Activated CD4-positive, CD25-positive, alpha-beta regulatory T cell treated with anti-CD3 and anti-CD28 coated beads, Interleukin-2, amount 50 U/mL, for 24 hours (primary cell): ENCODE measurements at places on chromosomes 16 and 17.
A peak's percentile ranks its signal among the peaks of the same experiment; 100 is the strongest.

DNA sequence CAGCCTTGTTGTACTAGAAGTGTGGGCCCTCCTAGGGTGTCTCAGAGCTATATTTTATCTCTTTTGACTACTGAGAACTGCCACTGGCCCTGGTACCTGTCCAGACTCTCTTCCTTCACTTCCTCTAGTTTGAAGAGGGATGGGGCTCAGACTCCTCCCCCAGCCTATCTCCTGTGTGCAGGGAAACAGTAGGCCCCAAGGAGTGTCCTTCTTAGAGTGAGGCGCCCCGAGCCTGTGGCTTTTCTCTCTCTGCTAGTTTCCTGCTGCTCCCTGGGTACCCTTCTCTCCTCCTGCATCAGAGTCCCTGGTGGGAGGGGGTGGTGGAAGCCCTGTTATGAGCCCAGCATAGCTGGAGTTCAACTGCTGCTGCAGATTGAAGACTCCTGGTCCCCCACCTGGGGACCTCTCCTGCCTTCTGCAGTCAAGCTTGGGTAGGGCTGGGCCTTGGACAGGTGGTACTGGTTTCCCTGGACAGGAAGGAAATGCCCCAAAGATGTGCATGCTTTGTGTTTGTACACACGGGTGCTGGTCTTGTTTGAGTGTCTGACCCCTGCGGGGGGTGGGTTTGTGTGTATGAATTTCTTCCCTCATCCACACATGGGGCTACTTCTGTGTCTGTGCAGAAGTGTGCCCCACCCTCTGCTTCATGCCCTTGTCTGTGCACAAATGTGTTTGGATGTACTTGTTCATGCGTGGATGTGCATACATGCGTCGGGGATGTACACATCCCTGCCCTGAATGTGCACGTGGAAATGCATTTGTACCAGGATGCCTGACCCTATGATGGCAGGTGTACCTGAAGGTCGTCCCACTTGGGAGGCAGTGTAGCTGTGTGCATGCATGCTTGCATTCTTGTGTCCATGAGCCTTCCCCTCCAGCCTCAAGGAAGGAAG, 6.9 kb downstream of the RARA start:
- ATAC-seq: no peak

DNA sequence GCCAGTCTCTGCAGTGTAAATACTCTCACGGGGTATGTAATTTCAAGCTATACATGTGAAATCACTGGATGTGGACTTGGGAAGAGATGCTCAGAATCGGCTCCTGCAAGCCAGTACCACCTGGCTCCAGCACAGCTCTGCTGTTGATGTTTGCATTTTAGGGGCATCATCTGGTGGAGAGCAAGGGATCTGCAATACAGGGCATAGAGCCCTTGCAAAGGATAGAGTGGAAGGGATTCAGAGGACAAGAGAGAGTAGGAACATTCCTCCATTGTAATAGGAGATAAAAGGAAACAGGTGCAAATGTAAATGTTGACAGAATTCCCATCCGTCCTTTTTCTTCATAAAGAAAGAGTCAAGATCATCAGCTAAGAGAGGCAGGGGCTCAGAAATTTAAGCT, 184.1 kb downstream of the PMP22 start:
- ATAC-seq: no peak

DNA sequence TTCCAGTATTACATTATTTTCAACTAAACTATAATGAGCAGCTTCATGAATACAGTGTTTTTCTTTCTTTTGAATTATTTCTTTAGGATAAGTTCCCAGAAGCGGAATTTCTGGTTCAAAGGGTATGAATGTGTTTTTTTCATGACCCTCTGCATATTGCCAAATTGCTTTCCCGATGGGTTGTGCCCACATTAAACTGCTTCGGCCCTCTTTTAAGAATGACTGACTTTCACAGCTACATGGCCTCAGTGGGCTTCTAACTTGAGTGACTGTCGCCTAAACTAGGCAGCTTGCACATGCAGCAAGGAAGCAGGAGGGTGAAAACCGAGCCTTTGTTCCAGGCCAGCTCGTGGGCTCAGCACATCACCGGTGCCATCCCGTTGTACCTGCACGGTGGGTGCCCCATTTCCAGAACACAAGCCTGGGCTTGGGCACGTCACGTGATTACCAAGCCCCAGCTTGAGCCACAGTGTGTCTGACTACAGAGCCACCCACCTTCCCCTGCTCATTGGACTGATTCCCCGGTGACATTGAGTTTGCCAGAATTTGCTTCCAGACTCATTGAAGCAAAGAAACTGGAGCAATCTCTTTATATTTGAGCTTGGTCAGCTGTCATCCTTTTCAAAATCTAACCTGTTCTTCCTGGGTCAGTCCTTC, 112.8 kb downstream of the CLEC16A start:
- ATAC-seq: no peak

GRCh38 chr17:49952209-49952911, 16.6 kb upstream of the DLX4 start:
- peak; percentile 78 for ATAC-seq

DNA sequence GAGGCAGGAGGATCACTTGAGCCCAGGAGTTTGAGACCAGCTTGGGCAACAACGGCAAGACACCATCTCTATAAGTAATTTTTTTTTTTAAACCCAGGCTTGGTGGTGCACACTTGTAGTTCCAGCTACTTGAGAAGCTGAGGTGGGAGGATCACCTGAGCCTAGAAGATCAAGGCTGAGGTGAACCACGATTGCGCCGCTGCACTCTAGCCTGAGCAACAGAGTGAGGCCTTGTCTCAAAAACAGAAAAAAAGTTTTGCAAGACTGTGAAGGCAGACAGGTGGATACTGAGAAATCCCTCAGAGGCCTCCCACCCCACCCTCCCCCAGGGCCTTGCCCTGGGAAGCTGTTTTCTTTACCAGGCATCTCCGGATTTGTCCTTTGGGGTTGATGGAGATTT, 125.4 kb downstream of the MGAT5B start:
- ATAC-seq: no peak

GRCh38 chr16:13436641-13437412, 483.1 kb upstream of the ERCC4 start:
- ATAC-seq: no peak

GRCh38 chr17:31144428-31144827, 49.7 kb downstream of the NF1 start:
- no peak for ATAC-seq
